ENCODE measurements at places on chromosomes 7 and 10. TPM values are rescaled to one million over a fixed set of nuclear protein-coding genes. Genes with fewer than 3 reads are reported as not detected.

DNA sequence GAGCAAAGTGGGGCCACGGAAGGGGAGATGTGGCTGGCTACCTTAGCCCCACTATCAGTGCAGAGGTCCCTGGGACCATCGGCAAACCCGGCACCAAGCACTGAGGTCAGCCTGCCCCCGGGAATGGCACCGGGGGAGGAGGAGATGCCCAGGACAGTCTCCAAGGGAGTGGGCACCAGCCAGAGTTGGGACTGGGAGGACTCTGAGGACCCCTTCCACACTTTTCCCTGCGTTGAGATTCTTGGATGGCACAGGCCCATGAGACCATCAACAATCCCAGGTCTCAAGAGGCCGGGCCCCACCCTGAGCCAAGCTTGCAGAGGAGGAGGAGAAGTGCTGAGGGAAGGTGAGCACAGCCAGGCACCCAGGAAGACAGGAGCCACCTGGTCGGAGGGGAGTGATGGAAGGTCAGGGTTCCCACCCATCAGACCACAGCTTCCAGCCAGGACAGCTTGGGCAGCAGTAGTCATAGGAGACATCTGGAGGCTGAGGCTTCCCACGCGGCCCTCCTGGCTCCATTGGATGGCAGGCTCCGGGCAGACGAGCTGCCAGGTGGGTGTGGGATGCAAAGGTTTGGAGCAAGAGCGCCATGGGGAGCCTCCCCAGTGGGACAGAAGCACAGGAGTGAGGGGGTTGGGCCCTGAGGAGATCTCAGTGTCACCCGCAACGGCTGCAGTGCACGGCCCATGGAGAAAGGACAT is 2.6 kb upstream of the OPN4 start:
- H3K4me3 ChIP-seq: no peak overlapping the region
- H3K4me1 ChIP-seq: no peaks in the 10 kb centered on the region
- DNase-seq: no peak
- no peaks in the 10 kb centered on the region for H3K27me3 ChIP-seq
- no peaks in the 10 kb centered on the region for H3K36me3 ChIP-seq
- no peak overlapping the region for H3K27ac ChIP-seq

The TAS2R5 gene
- 0.83 TPM for total RNA-seq

DNA sequence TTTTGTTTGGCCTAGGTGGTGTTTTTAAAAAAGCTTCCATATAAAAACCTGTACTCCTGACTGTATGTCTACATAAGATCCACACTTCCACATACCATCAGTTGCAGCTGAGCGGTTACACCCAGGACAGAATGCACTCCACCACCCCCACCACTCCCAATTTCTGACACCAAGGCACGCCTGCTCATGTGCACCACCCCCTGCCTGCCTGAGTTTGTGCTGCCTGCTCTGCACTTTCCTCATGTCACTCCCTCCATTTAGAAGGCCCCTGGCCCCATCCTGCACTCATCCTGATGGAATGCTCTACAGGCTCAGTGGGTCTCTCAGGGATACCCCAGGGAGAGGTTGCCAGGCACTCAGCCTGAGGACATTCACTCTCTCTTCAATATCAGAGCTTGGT is 6.5 kb downstream of the VPS41 start:
- H3K4me3 ChIP-seq: no peak overlapping the region
- peaks cover 12% of the 10 kb centered on the region for H3K36me3 ChIP-seq
- H3K4me1 ChIP-seq: peaks cover 45% of the 10 kb centered on the region
- H3K27me3 ChIP-seq: no peaks in the 10 kb centered on the region
- H3K27ac ChIP-seq: no peak overlapping the region
- DNase-seq: no peak

The MRLN gene
- not detected for total RNA-seq

The C10orf67 gene
- 0.25 TPM for total RNA-seq

The KIAA1217 gene
- 0.67 TPM for total RNA-seq

GRCh38 chr10:71769279-71769823 is 4.0 kb downstream of the VSIR start:
- peak overlapping the region; percentile 91 for H3K4me3 ChIP-seq
- peaks cover 53% of the 10 kb centered on the region for H3K36me3 ChIP-seq
- H3K27me3 ChIP-seq: no peaks in the 10 kb centered on the region
- H3K4me1 ChIP-seq: peaks cover 78% of the 10 kb centered on the region

The KLLN gene
- total RNA-seq: 0.61 TPM

- H3K36me3 ChIP-seq: no peaks in the 10 kb centered on the region
- H3K4me1 ChIP-seq: no peaks in the 10 kb centered on the region
- no peak overlapping the region for H3K27ac ChIP-seq
- DNase-seq: no peak
Measured at GRCh38 chr7:95614442-95614940, 18.2 kb upstream of the PDK4 start.

The CYP2C18 gene
- not detected for total RNA-seq

DNA sequence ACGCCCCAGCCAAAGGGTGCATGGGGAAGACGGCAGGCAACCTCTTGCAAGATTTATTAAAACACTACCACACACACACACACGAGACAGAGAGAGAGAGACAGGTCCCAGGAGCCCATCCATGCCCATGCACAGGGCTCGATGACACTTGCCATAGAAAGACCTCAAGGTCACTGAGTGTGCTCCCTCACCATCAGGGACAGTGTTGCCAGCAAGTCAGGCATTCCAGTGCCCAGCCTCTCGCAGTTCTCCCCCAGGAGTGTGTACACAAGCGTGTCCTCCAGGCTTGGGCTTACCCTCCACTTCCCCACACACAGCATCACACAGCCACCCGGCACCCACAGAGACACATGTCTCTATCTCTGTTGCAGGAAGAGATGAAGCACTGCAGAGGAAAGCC is 46.8 kb upstream of the SLF2 start:
- DNase-seq: no peak
- no peaks in the 10 kb centered on the region for H3K36me3 ChIP-seq
- no peaks in the 10 kb centered on the region for H3K4me1 ChIP-seq
- H3K27me3 ChIP-seq: peaks cover 33% of the 10 kb centered on the region
- H3K27ac ChIP-seq: no peak overlapping the region

GRCh38 chr10:67602268-67602950 is 93.6 kb downstream of the CTNNA3 start:
- no peak overlapping the region for H3K27ac ChIP-seq
- no peak for DNase-seq
- H3K4me3 ChIP-seq: no peak overlapping the region
- peaks cover 8% of the 10 kb centered on the region for H3K4me1 ChIP-seq
- peaks cover 10% of the 10 kb centered on the region for H3K27me3 ChIP-seq
- H3K36me3 ChIP-seq: no peaks in the 10 kb centered on the region

DNA sequence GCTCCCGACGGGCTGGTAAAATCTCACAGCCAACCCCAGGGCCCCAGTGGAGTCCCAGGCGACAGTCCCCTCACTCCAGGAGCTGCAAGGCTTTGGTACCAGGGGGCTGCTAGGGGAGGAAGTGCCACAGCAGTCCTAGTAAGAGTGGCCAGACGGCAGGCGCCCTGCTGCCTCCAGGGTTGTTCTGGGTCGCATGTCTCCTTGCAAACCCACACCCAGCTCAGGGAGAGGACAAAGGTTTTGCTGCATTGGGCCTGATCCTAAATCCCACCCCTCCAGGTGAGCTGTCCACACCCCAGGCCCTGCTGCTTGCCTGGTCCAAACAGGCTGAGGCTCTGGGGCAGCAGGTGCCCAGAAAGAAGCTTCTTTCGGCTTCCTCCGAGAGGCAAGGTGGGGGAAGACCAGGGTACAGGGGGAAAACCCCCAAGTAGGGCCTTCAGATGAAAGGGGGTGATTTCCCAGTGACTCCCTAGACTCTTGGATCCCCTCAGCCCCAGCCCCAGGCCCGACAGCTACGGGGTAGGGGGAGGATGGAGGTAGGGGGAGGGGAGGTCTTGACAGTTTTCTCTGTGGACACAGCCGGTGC is 4.2 kb upstream of the KCP start:
- peaks cover 31% of the 10 kb centered on the region for H3K27me3 ChIP-seq
- peak; percentile 33 for DNase-seq
- H3K36me3 ChIP-seq: no peaks in the 10 kb centered on the region
- H3K4me1 ChIP-seq: peaks cover 6% of the 10 kb centered on the region
- no peak overlapping the region for H3K27ac ChIP-seq

GRCh38 chr10:69348816-69349541 is 67.7 kb downstream of the TACR2 start:
- H3K27me3 ChIP-seq: no peaks in the 10 kb centered on the region
- no peak for DNase-seq
- H3K27ac ChIP-seq: peak overlapping the region; percentile 73
- peaks cover 74% of the 10 kb centered on the region for H3K4me1 ChIP-seq

The ADRB1 gene
- 0.27 TPM for total RNA-seq

DNA sequence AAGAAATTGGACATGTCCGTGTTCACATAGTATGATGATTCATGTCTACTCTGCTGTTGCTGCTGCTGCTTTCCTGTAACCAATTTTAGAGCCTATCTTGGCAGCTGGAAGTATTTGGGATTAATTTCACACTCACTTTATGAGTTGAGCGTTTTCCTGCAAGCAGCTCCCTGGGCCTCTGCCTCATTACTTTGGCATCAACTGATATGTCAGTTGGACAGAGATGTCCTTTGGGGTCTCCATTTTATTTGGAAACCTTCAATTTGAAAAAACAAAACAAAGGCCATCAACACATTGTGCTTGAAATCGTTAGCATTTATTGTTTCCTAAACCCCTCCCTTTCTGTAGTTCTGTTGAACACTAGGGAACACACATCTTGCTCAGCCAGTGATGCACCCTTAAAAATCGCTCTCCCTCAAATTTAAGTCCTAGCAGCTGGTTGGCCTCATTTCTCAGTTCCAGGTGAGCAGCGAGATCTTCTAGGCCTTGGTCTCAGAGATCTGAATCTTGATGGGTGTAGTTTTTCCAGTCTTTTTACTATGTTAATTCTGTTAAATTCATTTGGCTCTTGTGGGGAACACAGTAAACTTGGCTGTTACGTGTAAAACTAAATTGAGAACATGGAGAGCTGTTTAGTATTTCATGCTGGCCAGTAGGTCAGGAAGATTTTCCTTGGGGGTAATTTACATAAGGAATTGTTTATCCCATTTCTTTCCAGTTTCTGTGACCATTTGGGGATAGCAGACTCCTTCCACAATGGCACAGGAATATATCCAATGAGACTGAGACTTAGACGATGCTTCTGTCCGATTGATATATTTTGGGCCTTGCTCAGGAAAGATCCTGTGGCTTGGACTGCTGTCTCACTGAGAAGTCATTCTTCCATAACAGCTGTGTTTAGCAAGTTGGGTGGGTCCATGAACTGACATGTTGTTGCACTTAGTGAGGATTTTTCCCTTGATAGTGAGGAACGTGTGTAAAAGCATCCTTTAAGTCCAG is 371.6 kb downstream of the BBS9 start:
- no peaks in the 10 kb centered on the region for H3K4me1 ChIP-seq
- no peak overlapping the region for H3K27ac ChIP-seq
- no peak for DNase-seq

DNA sequence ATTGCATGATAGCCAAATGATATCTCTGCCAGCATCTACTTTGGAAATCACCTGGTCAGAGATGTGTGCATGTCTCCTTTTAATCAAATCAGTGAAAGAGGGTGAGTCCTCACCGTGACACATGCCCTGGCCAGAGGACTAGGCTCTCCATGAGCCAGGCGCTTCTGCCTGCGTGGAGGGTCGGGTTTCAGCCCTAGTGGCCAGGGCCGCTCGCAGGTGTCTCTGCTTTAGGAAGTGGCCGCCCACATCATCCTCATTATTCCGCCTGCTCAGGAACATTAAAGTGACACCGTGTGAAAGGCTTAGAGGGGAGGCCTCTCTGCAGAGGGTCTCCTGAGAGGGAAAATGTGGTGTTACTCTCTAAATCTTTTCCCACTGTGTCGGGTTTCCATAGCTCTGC is 173.6 kb upstream of the PRKCQ start:
- H3K4me1 ChIP-seq: no peaks in the 10 kb centered on the region
- H3K36me3 ChIP-seq: no peaks in the 10 kb centered on the region
- H3K27me3 ChIP-seq: peaks cover 22% of the 10 kb centered on the region
- no peak overlapping the region for H3K27ac ChIP-seq
- no peak overlapping the region for H3K4me3 ChIP-seq

- no peaks in the 10 kb centered on the region for H3K27me3 ChIP-seq
- no peak overlapping the region for H3K27ac ChIP-seq
- H3K4me1 ChIP-seq: peaks cover 14% of the 10 kb centered on the region
- H3K4me3 ChIP-seq: no peak overlapping the region
- DNase-seq: no peak
Measured at GRCh38 chr10:11135709-11136108, 118.0 kb downstream of the CELF2 start.

- no peak for DNase-seq
- H3K27ac ChIP-seq: no peak overlapping the region
- H3K4me1 ChIP-seq: no peaks in the 10 kb centered on the region
- H3K4me3 ChIP-seq: no peak overlapping the region
Measured at GRCh38 chr10:76454506-76455140, 1023.2 kb downstream of the LRMDA start.

The CLDN15 gene
- total RNA-seq: 14.2 TPM

The RBM17 gene
- 284 TPM for total RNA-seq

The TSPAN12 gene
- total RNA-seq: not detected

The SPDYE11 gene
- total RNA-seq: not detected

DNA sequence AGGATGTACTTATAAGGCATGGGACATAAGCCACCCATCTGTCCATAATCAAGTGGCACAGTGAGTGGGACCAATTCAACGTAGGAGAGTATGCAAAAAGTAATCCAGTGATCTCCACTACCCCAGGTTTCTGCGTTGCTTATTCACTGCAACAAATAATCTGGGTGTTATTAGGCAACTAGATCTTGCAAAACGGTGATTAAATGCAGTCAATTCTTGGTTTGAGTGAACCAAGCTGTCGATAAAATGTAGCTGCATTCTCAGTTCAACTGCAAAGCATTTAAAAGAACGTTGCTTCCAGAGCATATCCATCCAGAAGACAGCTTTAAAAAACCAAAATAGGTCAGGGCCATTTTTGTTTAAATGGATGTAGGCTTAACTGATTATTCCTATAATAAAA is 5.0 kb downstream of the LSMEM1 start:
- H3K27me3 ChIP-seq: no peaks in the 10 kb centered on the region
- no peak for DNase-seq
- H3K27ac ChIP-seq: no peak overlapping the region

- DNase-seq: no peak
- H3K4me3 ChIP-seq: no peak overlapping the region
- H3K27me3 ChIP-seq: no peaks in the 10 kb centered on the region
- no peak overlapping the region for H3K27ac ChIP-seq
- H3K36me3 ChIP-seq: no peaks in the 10 kb centered on the region
Measured at GRCh38 chr10:8418631-8419030, 364.1 kb downstream of the GATA3 start.

The PRSS1 gene
- total RNA-seq: not detected

DNA sequence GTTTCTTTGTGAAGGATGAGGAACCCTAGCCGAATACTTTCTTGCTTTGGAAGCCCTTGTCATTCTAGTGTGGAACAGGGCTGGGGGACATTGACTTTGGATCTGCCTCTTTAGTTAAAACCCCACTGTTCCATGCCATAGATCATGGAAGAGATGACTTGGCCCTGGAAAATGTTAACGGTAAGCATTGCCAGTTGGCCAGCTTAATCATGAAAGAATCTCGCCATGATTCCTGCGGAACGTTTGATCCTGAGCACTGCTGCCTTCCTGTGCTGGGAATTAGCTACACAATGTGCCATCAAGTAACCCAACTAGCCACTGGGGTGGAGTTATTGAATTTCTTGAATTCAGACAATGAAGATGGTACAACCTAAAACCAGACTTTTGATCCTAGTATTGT is 177.6 kb upstream of the FZD8 start:
- no peak for DNase-seq

Data from activated CD8-positive, alpha-beta T cell treated with anti-CD3 and anti-CD28 coated beads for 36 hours (primary cell).